ENCODE measurements at places on chromosomes 3 and 15.

- DNase-seq = no peak
Observed at GRCh38 chr3:42647821-42648459, 5.6 kb upstream of the ZBTB47 start.

- no peak for DNase-seq
Observed at GRCh38 chr15:68354268-68354667, 76.7 kb downstream of the FEM1B start.

- DNase-seq = no peak
Observed at GRCh38 chr3:17357035-17357710, 385.3 kb downstream of the TBC1D5 start.

DNA sequence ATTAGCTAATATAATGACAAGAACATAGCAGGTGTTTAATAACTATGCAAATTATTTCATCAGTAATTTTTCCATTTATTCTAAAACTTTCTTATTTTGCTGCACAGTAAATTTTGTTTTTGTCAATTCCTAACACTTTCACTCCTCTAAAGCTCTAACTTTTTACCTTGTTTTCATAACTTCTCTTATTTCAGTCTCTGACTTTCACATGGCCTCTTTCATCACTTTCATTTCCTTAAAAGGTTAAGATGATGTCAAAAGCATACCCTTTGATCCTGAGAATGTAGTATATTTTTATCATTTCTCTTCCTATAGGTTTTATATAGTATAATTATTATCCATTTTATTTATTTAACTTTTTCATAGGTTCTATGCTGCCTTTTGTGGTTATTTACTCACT is 1325.8 kb upstream of the ALCAM start:
- no peak for DNase-seq

DNA sequence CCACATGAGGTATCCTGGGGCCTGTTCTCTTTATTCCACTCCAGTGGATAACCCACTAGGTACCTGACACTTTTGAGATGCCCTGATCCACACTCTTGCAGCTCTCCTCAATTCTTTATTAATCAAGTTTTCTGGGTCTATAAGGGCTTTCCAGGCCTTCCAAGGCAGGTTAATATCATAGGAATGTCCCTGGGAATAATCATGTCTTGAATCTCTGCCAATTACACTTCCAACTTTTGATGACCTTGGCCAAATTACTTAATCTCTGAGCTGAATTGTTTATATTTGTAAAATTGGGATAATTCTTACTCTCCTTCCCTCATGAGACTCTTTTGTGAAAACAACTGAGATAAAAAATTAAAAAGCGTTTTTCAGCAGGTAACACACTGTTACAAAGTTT is 881.7 kb downstream of the MCTP2 start:
- DNase-seq = no peak

DNA sequence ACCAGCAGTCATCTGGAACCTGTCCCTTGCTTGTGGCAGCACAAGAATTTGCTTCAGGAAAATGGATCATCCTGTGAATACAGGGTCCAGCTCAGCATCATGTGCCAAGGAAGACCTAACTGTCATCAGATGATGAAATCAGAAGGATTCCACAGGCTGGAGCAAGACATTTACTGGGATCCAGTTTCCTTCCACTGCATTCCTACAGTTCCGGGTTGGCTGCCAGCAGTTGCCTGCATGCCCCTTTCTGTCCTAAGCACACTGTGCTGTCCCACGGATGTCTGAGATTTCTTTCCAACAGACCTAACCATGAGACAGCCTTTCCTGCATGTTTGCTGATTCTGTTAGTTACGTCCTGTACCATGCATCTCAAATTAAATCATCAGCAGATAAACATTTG is 140.7 kb downstream of the IMPG2 start:
- DNase-seq = no peak

GRCh38 chr15:74007820-74008371 is 13.4 kb downstream of the PML start:
- no peak for DNase-seq

DNA sequence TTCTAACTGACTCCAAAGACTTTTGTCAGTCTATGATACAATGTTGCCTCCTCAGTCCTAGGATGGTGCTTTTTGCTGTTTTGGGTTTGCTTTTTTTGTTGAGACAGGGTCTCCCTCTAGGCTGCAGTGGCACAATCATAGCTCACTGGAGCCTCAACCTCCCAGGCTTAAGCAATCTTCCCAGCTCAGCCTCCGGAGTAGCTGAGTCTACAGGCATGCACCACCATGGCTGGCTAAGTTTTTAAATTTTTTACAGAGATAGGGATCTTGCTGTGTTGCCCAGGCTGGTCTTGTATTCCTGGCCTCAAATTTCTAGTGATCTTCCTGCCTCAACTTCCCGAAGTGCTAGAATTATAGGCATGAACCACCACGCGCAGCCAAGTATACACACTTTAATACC is 22.5 kb downstream of the RUBCN start:
- DNase-seq = no peak

DNA sequence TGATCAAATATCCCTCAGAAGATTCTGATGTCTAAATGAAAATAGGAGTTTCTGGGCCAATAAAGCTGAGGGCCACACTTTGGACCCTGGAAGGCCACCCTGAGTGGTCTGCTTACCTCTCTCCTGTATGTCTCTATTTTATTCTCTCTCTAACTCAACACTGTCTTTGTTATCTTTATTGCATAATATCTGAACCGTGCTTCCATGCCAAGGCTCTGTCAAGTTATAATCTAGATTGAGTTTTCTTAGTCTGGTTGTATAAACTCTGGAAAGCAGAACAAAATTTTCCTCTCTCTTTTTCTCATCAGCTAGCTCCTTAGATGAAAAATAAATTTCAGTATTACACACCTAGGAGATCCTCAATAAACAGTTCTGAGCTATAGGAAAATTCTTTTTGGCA is 36.2 kb upstream of the ACTL6A start:
- DNase-seq = no peak

GRCh38 chr15:54101664-54102270 is 123.5 kb downstream of the UNC13C start:
- no peak for DNase-seq

DNA sequence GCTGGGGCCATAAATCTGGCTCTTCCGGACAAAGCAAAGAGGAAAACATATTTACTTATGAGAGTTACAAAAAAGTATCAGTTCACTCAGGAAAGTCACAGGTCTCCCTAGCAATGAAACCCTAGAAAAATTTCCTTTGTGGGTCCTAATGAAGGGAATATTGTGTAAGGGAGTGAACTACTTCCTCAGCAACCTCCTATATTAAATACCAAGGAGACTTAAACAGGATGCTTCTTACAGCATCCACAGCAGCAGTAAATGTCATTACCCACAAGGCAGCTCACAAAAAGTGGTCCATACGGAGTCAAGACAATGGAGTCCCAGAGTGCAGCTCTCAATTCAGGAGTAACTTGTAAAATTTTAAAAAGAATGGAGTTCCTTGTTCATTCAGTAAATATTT is 14.9 kb upstream of the SLC24A5 start:
- DNase-seq = no peak

- DNase-seq = no peak
Observed at GRCh38 chr15:48868023-48868422, 9.9 kb upstream of the EID1 start.

DNA sequence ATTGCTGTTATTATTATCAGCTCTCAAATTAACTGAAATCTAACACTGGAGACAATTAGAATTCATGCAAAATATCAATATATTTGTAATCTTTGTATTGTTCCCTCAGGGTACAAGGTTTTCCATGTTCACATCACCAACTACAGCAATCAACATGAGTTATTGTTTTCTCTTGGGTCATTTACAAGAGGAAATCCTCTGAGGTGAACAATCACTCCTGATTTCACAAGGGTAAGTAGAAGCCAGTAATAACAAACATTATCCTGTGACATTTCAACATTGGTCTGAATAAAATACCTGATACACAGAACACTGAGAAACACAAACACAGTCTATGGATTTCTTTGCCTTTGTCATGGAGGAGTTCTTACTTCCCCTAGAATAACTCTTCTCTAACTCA is 174.0 kb downstream of the SUCNR1 start:
- no peak for DNase-seq

DNA sequence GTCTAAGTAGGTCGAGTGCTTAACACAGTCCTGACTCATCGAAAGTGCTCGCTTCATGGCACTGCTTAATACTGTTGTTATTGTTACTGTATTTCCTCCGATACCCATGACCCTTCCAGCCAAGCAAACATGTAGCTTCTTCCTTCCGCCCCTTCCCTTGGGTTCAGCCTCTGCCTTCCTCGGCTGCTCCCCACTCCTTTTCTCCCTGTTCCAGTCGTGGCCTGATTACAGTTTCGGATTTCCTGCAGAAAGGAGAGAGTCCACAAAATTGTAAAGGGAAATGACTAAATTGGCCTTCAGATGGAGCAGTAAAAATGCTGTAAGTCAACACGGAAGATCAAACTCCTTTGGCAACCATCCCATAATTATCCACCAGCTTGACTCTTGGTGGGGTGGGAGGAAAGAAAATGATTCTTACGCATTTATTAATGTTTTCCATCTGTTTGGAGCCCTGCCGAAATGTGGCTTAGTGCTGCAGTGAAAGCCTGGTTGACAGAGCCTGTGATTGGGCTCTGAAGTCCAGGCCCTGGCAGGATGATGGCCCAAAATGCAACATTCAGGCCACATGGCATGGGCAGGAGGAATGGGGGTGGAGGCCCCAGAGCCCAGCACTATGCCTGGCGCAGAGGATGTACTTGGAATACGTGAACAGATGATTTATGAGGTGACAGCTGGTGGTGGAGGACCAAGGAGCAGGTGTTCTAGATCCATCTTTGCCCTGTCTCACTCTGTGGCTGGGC is 37.6 kb downstream of the FAM3D start:
- no peak for DNase-seq

DNA sequence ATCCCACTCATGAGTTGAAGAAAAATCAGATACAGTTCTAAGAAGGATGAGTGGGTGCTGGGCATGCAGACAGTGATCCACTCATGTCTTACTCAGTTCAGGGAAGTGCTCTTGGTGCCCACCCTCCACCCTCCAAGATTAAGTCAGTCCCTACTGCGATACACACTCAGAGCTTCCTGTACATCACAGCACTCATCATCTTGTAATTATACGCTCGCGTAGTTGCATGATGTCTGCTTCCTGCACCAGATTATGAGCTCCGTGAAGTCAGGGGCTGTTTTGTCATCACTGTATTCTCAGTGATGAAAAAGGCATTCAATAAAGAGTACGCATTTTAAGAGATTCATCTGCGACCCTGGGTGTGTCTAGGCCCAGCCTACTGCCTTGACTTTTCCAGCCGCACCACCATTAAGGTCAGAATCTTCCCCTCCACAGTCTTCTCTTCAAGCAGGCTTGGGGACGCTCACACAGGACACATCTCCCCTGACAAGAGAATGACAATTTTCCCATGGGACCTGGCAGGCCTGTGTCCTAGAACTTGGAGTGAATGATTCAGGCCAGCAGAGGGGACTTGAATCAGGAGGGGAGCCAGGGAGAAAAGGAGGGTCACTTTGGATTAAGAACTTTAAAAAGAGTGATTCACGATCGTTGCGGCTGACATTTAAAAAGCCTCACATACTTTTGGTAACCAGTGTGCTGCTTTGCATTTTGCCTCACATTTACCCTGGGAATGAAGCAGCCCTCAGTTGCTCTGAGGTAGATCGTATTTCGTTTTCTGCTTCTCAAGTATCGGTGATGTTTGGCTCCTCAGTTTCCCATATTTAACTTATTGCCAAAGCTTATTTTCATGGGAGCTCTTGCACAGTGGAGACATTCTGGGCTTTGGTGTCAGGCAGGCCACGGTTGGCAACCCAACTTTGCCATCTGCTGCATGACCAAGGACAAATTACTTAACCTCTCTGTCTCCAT is 7.9 kb upstream of the PDE8A start:
- no peak for DNase-seq

DNA sequence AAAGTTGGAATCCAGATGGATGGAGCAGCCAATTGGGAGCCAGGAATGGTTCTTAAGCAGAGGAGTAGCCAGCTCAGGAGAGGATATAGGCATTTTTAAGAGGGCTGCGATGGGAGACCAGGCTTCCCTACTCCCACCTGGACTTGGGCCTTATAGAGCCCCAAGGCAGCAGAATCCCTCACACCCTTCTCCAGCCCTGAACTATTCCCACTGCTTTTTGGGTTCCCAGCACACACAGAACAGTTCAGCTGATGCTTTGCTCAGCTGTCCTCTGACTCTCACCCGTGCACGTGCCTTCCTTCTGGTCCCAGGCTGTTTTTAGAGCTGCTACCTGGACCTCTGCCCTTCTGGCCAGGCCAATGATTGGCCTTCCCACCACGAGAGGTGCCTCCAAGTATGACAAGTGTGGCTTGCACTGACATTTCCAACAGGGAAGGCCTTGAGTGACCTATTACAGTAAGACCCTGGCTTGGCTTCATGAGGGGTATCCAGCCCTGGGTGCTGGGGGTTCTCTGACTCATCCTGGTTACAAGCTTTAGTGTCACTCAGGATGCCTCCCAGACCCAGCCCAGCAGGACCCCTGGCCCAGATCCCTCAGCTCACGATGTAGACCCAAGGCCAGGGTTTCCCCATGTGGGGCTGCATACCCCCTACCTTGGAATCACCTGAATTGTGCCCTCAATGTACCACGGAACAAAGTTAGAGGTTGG is 25.2 kb downstream of the NOX5 start:
- no peak for DNase-seq

- no peak for DNase-seq
Observed at GRCh38 chr15:90037961-90038631, 37.0 kb downstream of the ZNF710 start.

DNA sequence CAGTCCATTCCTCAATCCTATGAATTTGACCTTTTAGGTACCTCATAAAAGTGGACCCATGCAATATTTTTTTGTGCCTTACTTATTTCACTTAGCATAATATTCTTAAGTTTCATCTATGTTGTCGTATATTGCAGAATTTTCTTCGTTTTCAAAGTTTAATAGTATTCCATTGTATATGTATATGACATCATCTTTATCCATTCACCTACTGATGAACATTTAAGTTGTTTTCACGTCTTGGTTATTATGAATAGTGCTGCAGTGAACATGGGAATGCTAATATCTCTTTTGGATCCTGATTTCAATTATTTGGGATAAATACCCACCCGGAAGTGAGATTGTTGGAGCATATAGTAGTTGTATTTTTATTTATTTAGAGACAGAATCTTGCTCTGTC is 65.1 kb downstream of the AP4E1 start:
- DNase-seq = no peak

DNA sequence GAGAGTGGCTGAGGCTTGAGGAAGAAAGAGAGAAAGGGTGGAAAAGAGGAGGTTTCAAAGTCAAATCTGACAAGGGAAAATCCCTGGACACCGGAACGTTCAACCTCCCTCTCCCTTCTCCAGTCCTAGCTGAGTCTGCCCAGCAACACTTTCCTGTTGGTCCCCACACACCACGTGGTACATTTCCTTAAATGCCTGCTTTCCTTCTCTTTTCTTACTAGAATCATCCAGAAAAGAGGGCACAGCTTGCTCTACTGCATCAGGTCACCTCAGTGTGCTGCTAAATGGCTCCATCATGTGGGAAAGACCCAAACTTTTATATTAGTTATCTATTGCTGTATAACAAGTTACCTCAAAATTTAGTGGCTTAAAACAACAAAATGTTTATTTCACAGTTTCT is 181.2 kb downstream of the NECTIN3 start:
- no peak for DNase-seq

Measured in substantia nigra (tissue), 51 donors.